H1 (cell line): ENCODE measurements at places on chromosomes 3 and 15.

DNA sequence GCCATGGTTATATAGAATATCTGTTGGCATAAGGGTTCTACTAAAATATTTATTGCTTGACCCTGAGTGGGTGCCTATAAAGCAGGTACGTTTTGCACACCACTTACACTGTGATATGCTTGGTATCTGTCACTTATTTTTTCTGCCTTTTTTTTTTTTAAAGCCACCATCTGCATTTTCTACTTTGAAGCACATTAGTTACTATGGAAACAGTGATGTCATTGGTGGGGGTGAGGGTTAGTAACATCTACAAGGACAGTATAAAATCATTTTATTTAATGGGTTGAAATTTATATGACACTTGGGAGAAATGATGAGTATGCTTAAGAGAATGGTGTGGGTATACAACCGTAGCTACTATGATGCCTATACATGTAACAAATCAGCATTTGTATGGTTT is 25.6 kb downstream of the SLCO3A1 start:
- H3K4me1 ChIP-seq: peaks cover 12% of the 10 kb centered on the region
- no peaks in the 10 kb centered on the region for H3K27me3 ChIP-seq
- no peak overlapping the region for H3K27ac ChIP-seq
- no peak for DNase-seq

DNA sequence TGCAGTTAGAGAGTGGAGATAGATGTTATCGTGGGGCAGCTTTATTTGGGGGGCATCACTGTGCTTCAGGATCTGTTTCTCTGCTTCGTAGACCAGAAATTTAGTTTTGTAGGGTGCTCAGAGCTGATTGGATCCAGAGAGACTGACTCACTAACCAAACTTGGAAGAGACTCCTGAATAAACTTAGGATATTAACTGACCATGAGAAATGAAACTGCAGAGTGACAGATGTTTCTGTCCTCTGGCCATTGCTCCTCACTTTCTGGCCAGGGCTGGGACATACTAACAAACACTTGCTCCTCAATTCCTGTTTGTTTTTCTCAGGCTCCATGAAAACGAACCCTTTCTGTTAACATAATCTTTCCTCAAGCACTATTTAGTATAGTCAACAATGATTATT is 4.3 kb downstream of the ZNF592 start:
- H3K4me3 ChIP-seq: no peak overlapping the region
- H3K27ac ChIP-seq: no peak overlapping the region
- H3K36me3 ChIP-seq: no peaks in the 10 kb centered on the region

GRCh38 chr3:180063783-180064182 is 27.0 kb upstream of the PEX5L start:
- H3K36me3 ChIP-seq: no peaks in the 10 kb centered on the region
- no peak for DNase-seq
- H3K4me3 ChIP-seq: no peak overlapping the region
- H3K27me3 ChIP-seq: no peaks in the 10 kb centered on the region

GRCh38 chr3:77081240-77081661 is 41.4 kb downstream of the ROBO2 start:
- no peaks in the 10 kb centered on the region for H3K36me3 ChIP-seq
- H3K27ac ChIP-seq: no peak overlapping the region
- H3K27me3 ChIP-seq: no peaks in the 10 kb centered on the region
- peaks cover 8% of the 10 kb centered on the region; the same call in 1 of the 2 replicates for H3K4me1 ChIP-seq

GRCh38 chr3:61387817-61388216 is 136.6 kb upstream of the FHIT start:
- H3K4me1 ChIP-seq: no peaks in the 10 kb centered on the region
- no peaks in the 10 kb centered on the region; the same call in 1 of the 2 replicates for H3K36me3 ChIP-seq
- H3K4me3 ChIP-seq: no peak overlapping the region
- no peak overlapping the region for H3K27ac ChIP-seq

- H3K27ac ChIP-seq: no peak overlapping the region
- H3K27me3 ChIP-seq: no peaks in the 10 kb centered on the region
- no peak for DNase-seq
- H3K4me3 ChIP-seq: no peak overlapping the region
- no peaks in the 10 kb centered on the region for H3K36me3 ChIP-seq
Observed at GRCh38 chr15:76978522-76979330, 16.2 kb upstream of the PSTPIP1 start.

DNA sequence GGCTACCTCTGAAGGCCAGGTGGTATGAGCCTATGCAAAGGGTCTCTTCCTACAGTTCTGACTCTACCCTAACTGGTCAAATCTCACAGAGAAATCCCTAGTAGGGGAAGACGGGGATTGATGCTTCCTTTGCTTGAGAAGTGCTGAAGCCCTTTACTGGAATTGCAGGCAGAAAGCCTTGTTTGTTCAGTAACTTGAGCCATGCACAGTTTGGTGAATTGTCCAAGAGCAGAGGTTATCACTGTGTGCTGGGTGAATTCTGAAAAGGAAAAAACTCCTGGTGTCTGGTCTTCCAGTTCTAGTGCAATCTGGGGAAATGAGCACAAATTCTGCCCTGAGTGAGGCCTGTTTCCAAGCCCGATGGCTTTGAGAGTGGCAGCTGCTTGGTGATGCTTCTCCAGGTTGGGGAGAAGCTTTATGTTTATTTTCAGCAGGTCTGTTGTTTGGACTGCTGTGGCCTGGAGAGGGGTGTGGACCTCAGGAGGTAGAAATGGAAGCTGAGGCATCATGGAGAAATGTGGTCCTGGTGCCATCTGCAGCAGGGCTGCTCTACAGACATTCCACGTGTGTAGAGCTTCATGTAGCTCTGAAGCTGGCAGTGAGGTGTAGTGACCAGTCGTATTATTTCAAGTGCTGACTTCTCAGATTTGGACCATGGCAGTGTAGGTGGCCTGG is 60.9 kb downstream of the ARNT2 start:
- no peak overlapping the region for H3K27ac ChIP-seq
- H3K36me3 ChIP-seq: no peaks in the 10 kb centered on the region
- no peaks in the 10 kb centered on the region for H3K4me1 ChIP-seq
- H3K4me3 ChIP-seq: no peak overlapping the region
- H3K27me3 ChIP-seq: no peaks in the 10 kb centered on the region

DNA sequence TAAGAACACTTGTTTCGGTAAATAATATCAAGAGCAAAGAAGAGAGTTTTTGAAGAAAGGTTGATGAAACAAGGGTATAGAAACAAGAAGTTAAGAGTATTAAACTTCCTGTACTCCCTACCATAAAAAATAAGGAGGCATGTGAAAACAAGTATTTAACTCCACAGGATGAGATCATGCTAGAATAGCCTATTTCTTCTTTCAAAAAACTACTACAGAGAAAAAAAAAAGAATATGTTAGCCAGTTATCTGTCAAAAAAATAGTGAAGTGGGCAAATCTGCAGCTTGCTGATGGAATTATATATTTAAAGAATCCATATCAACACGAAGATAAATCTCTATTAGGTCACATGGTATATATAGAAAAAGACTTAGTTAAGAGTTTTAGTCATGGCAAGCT is 33.4 kb downstream of the SETD2 start:
- DNase-seq: no peak
- no peaks in the 10 kb centered on the region for H3K4me1 ChIP-seq
- no peaks in the 10 kb centered on the region for H3K36me3 ChIP-seq
- H3K27me3 ChIP-seq: no peaks in the 10 kb centered on the region

DNA sequence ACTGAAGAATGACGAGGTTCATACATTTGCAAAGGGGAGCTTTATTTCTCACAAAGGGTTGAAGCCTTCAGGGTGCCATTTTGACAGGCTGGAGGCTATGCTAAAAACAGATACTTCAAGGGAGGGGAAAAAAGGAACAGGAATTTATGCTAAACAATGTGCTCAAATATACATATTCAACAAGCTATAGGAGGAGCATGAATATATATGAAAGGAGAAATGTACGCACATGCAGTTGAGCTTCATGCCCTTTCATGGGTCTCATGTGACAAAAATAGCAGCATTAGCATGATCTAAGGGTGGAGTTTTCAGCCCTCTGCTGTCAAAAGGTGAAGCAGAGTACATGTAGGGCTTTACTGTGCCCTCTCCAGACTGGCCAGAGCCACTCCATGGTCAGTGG is 44.3 kb upstream of the FSIP1 start:
- H3K4me1 ChIP-seq: peaks cover 4% of the 10 kb centered on the region; the same call in 1 of the 2 replicates
- H3K4me3 ChIP-seq: no peak overlapping the region
- H3K27me3 ChIP-seq: no peaks in the 10 kb centered on the region
- peaks cover 16% of the 10 kb centered on the region for H3K36me3 ChIP-seq
- no peak for DNase-seq

DNA sequence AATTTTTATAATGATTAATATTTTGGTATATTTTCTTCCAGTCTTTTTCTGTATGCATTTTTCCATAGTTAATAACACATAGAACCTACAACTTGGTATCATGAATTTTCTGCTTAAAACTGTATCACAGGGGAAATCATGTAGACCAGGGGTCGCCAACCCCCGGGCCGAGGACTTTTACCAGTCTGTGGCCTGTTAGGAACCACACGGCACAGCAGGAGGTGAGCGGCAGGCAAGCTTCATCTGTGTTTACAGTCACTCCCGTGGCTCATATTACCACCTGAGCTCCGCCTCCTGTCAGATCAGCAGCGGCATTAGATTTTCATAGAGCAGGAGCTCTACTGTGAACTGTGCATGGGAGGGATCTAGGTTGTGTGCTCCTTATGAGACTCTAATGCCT is 54.7 kb downstream of the RPL22L1 start:
- no peak overlapping the region for H3K27ac ChIP-seq
- H3K36me3 ChIP-seq: no peaks in the 10 kb centered on the region
- peaks cover 22% of the 10 kb centered on the region for H3K4me1 ChIP-seq

DNA sequence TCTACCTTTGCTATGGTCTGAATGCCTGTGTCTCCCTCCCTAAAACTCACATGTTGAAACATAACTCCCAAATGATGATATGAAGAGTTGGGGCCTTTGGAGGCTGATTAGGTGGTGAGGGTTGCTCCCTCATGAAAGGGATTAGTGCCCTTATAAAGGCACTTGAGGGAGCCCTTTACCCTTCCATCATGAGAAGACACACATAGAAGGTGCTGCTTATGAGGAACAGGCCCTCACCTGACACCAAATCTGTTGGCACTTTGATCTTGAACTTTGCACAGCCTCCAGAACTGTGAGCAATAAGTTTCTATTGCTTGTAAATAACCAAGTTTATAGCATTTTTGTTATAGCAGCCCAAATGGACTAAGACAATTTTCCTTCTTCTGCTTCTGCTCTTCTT is 76.2 kb upstream of the ADAMTS9 start:
- H3K27me3 ChIP-seq: no peaks in the 10 kb centered on the region; the same call in 1 of the 2 replicates
- no peak for DNase-seq
- no peak overlapping the region for H3K4me3 ChIP-seq
- no peaks in the 10 kb centered on the region for H3K36me3 ChIP-seq
- H3K4me1 ChIP-seq: no peaks in the 10 kb centered on the region
- H3K27ac ChIP-seq: no peak overlapping the region

DNA sequence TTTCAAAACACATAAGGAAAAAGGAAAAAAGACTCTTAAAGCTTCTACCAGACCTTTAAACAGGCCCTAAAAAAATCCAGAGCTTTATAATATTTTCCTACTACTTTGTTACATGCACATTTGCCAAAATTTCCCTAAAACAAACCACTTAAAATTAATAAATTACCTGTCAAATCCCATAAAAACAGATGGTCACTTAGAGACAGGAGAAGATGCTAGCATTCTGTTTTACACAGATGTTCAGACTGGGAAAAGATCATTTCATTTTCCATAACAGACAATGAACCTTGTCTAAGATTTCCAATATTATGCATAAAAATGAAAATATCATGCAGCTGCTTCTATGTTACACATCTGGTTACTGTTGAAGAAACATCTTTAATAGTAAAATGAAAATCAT is 66.6 kb downstream of the SUCLG2 start:
- H3K36me3 ChIP-seq: no peaks in the 10 kb centered on the region
- H3K27ac ChIP-seq: no peak overlapping the region
- H3K27me3 ChIP-seq: no peaks in the 10 kb centered on the region
- H3K4me1 ChIP-seq: no peaks in the 10 kb centered on the region

GRCh38 chr3:71423151-71423906 is 160.2 kb downstream of the FOXP1 start:
- H3K27me3 ChIP-seq: no peaks in the 10 kb centered on the region
- no peaks in the 10 kb centered on the region for H3K4me1 ChIP-seq
- H3K27ac ChIP-seq: no peak overlapping the region
- no peak for DNase-seq

DNA sequence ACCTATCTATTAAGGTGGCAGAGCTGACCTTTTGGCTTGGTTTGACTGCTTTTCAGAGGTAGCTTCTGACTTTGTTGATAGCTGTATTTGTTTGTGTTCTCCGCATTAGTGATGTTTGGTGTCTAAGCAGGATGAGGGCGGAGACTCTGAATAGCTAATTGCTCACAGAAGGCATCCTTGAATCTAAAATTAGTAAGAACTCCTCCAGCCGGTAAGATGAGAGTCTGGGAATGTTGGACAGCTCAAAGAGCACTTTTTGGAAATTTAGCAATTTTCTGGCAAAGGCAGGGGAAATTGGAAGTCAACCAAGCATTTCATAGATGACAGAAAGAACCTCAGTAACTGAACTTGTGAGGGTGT is 174.1 kb downstream of the KLHL25 start:
- H3K4me1 ChIP-seq: peaks cover 7% of the 10 kb centered on the region; the same call in 1 of the 2 replicates
- DNase-seq: no peak
- no peaks in the 10 kb centered on the region for H3K27me3 ChIP-seq
- no peaks in the 10 kb centered on the region for H3K36me3 ChIP-seq

DNA sequence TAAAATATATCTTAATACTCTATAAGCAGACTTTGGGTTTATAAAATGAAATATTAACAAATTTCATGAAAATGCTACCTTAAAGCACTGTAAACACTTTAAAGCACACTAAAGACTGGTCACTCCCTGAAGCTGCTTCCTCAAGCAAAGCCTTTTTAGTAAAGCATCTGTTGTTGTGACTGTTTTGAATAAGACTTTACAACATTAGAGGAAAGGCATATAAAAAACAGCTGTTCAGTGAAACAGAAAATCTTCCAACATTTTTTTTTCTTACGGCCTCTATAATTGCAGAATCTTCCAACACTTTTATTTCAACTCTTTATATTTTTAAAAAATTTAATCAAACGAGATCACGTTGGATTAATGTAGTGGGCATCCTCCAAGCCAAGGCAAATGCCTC is 48.1 kb downstream of the GRK7 start:
- no peaks in the 10 kb centered on the region for H3K4me1 ChIP-seq
- H3K36me3 ChIP-seq: no peaks in the 10 kb centered on the region
- DNase-seq: no peak
- H3K27ac ChIP-seq: no peak overlapping the region
- no peaks in the 10 kb centered on the region for H3K27me3 ChIP-seq

DNA sequence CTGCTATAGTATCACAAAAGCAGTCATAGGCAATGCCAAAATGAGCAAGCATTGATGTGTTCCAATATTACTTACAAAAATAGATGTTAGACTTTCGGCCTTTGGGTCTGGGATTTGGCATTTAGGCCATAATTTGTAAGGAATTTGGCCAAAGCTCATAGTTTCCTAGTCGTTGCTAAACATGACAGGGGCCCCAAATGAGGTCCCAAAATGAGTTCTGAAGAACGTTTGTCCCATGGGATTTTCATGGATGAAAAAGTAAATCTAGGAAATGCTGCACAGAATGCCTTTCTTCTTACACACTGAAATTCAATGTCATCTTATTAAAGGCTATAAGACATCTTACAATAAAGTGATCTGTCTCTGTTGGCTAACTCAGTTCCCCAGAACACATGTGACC is 456.0 kb downstream of the CNTN4 start:
- H3K4me1 ChIP-seq: no peaks in the 10 kb centered on the region
- no peaks in the 10 kb centered on the region for H3K36me3 ChIP-seq
- no peaks in the 10 kb centered on the region for H3K27me3 ChIP-seq
- H3K27ac ChIP-seq: no peak overlapping the region
- H3K4me3 ChIP-seq: no peak overlapping the region
- DNase-seq: no peak

- H3K27ac ChIP-seq: no peak overlapping the region
- no peaks in the 10 kb centered on the region for H3K36me3 ChIP-seq
- DNase-seq: no peak
- no peaks in the 10 kb centered on the region for H3K4me1 ChIP-seq
- H3K27me3 ChIP-seq: peaks cover 1% of the 10 kb centered on the region
Observed at GRCh38 chr3:74021449-74021848, 396.7 kb upstream of the PDZRN3 start.
